ENCODE measurements at places on chromosomes 7 and 10.

DNA sequence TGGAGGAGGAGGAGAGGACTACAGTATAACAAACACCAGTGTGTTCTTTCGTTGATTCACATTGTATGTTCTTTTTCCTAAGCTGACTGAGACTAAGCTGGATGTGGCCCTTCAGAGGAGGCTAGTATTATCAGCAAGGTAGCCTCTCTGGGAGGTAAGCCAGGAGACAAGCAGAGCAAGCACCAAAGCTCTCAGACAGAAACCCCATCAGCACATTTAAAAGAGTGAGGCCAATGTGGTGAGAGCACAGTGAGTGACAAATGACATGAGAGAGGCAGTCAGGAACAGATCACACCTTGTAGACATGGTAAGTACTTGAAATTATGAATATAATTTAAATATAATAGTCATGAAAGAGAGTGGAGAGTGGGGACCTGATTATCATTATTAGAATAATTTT is 107.6 kb downstream of the KMT2C start:
- no peak for DNase-seq

GRCh38 chr10:83835945-83836745 is 303.2 kb upstream of the GHITM start:
- no peak for DNase-seq

- peak; percentile 26 for DNase-seq
Measured at GRCh38 chr10:49518982-49519578, 19.8 kb downstream of the ERCC6 start.

- no peak for DNase-seq
Measured at GRCh38 chr10:122301055-122301810, 30.1 kb downstream of the BTBD16 start.

- DNase-seq: no peak
Measured at GRCh38 chr10:74828946-74829345, 2.5 kb downstream of the KAT6B start.
